ENCODE measurements at places on chromosomes 12 and 14. TPM values are rescaled to one million over a fixed set of nuclear protein-coding genes. Genes with fewer than 3 reads are reported as not detected.

Gene TAS2R19
- 3.7 TPM for total RNA-seq

Gene SLC5A8
- not detected for total RNA-seq

Gene SETD3
- 49.1 TPM for total RNA-seq

Gene RNU4-1
- 2,875 TPM for total RNA-seq

Gene SIX1
- 339 TPM for total RNA-seq

GRCh38 chr12:4214877-4215228, 58.7 kb upstream of the CCND2 start:
- DNase-seq = peak; percentile 46

DNA sequence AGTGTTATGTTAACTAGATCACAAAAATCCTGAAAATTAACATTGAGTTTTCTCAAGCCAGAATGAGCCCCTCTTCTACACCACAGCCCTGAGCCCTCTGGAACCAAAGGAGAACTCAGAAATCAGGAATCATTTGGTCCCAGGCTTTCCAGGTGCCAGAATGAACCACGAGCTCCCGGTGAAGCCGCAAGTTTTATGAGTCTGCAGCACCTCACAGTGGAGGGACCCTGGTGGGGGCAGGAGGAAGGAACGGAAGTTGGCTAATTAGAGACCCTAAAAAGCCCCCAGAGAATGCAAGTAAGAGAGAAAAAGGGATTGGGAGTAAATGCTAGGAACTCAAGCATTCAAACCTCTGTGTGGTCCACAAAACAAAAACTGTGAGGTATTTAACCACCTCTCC, 52.9 kb upstream of the BCL2L14 start:
- DNase-seq = no peak

DNA sequence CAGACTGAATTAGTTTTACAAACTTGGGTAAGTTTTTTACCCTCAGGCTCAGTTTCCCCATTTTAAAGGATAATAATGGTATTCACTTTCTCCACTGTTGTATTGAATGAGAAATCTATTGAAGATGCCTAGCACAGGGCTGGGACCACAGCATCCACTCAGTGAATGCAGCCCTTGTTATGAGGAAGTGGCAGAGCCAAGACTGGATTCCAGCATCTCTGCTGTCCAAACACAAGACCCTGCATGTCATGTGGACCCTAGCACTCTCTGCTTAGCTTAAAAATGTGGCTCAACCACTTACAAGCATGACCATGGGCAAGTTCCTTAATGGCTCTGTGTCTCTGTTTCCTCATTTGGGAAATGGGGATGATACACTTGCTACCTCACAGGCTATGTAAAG, 24.1 kb upstream of the TRIM9 start:
- DNase-seq = no peak

DNA sequence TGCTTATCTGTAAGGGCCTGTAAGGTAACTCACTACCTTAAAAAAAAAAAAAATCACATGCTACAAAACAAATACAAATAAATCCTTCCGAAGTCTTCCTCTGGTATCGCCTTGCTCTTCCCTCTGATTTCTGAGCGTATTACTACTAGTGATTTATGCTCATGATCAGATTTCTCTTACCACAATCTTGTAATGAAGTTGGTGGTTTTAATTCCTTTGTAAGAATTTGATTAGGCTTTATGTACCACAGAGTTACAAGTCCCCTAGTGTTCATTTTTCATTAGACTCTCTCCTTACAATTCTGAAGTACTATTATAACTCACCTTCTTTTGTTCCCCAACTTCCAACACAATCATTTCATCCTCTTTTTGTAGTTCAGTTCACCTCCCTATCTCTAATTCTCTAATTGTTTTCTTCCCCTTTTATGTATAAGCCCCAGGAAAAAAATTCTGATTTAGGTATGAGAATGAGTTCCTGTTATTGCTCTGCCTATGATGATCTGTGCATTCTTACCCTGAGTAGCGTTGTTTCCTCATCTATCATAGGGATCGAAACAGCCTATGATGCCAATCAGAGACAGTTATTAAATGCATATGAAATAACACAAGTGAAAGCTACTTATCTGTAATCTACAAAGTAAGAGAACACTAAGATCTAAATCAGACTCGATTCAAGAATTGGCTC, 81.5 kb downstream of the EPS8 start:
- DNase-seq = no peak

DNA sequence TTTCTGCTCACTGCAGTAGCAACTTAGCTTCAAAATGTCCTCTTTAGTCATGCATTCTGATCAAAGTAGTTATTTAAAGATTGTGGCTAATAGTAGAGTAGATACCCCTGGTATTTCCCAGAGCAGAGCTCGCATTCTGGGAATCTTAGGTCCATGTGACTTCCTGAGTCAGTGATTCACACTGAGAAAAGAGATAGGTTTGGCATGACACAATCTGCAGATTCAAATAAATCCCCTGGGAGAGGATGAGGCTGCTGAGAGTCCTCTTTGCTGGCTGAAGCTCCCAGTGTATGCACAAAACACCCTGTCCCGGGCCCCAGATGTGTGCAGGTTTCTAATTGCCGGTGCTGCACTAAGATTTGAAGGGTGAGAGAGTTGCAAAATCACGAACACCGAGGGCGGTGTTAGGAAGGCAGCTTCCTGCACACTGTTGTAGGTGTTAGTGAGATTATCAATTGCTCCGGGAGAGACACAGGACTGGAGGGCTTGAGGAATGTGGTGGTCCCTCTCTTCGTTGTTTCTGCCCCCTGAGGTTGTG, 233.2 kb downstream of the NRXN3 start:
- no peak for DNase-seq

DNA sequence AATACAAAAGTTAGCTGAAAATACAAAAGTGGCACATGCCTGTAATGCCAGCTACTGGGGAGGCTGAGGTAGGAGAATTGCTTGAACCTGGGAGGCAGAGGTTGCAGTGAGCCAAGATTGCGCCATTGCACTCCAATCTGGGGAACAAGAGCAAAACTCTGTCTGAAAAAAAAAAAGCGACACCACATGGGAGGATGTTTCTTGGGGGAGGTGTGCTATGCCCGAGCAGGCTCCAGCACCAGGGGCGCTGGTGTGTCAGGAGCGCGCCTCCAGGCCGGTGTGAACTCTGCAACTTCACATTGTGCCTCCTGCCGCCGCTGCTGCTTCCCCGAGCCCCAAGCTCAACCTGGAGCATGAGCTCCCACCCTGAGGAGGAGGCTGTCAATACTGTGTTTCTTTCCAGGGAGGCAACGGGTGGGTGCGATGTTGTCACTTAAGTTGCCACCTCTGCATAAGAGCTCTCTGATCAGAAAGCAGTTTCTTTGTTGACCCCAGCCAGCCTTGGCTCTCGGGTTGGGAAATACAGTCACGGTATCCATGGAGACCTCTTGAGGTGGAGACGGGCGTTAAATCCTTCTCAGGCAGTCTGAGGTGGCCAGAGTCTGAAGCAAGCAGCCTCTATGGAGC, 18.9 kb downstream of the DEGS2 start:
- DNase-seq = no peak

GRCh38 chr12:2641761-2642160, 153.0 kb upstream of the FKBP4 start:
- DNase-seq = no peak

DNA sequence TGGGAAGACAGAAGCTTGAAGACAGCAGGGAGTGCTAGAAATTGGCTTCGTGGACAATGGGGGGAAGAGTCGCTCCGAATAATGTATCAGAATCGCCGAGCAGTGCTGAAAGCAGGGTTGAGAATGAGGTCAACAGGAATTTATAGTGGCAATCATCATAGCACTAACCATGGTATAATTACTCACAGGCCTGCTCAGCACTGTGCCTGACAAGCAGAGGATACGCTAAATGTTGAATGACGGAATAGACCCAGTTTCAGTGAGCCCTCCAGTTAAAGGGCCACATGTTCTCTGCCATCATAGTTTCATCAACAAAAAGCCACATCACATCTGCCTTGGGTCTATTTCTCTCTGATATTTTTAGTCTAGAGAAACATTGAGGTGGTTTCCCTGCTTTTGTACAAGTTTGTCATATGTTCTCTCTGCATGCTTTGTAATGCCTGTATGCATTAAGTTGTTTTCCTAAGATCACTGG, 130.3 kb upstream of the EGLN3 start:
- no peak for DNase-seq

DNA sequence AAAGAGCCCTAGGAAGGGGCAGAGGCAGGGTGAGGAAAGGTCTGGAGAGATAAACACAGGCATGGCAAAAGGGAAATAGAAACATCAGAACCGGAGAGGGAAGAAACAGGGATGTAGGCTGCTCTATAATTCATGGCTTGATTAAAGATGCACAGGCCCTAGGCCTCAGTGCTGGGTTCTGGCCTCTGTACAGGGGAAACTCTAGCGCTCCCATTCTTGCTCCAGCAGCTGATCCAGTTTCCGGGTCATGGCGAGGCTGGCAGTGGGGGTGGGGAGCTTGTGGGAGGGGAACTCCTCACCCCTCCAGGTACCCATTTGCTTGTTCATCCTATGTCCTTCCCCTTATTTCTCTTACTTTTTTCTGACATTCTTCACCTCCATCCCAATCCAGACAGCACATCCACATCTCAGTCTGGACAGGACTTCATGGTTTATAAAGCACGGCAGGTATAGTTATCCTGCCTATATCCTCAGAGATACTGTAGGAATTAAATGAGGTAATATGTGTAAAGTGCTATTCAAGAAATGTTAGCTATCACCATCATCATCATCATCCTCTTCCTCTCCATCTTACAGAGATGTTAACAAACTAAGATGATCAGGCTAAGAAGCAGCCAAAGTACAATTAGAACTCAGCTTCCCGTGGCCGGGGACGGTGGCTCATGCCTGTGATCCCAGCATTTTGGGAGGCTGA, 8.0 kb upstream of the GPR84 start:
- DNase-seq = no peak

DNA sequence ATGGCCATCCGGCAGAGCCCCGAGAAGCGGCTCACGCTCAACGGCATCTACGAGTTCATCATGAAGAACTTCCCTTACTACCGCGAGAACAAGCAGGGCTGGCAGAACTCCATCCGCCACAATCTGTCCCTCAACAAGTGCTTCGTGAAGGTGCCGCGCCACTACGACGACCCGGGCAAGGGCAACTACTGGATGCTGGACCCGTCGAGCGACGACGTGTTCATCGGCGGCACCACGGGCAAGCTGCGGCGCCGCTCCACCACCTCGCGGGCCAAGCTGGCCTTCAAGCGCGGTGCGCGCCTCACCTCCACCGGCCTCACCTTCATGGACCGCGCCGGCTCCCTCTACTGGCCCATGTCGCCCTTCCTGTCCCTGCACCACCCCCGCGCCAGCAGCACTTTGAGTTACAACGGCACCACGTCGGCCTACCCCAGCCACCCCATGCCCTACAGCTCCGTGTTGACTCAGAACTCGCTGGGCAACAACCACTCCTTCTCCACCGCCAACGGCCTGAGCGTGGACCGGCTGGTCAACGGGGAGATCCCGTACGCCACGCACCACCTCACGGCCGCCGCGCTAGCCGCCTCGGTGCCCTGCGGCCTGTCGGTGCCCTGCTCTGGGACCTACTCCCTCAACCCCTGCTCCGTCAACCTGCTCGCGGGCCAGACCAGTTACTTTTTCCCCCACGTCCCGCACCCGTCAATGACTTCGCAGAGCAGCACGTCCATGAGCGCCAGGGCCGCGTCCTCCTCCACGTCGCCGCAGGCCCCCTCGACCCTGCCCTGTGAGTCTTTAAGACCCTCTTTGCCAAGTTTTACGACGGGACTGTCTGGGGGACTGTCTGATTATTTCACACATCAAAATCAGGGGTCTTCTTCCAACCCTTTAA, 1.5 kb downstream of the FOXG1 start:
- DNase-seq = no peak

- no peak for DNase-seq
These were observed 17.3 kb upstream of the CCDC196 start for GRCh38 chr14:66468778-66469367.

DNA sequence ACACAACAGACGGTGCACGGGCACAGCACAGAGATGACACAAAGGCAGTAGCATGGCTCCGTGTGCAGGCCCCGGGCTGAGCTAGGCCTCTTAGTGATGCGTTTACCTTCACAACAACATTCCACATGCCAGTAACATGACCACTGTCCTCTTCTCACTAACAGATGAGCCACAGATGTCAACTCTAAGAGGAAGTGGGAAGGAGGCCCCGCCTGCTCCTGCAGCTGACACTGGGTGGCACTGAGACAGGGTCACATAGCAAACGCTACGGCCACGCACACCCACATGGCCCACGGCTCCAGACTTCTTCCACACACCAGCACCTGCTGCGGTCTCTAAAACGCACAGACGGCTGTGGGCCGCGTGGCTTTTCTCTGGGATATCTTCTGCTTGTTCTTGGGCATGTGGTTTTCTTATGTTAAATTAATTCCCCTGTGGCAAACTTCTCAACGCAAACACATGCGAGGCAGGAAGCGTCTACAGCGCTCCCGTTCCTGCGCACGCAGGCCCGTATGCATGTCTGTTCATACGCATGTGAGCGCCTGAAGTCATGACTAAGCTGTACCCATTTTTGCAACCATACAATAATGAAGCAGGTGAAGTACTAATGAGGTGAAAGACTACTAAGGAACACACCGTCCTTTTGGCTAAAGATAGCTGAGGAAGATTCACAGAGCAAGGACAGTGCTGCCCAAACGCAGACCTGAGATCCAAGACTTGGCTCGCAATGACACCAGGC, 26.8 kb downstream of the AMN start:
- no peak for DNase-seq

- DNase-seq = no peak
These were observed 24.6 kb upstream of the BCL7A start for GRCh38 chr12:121996945-121997612.

DNA sequence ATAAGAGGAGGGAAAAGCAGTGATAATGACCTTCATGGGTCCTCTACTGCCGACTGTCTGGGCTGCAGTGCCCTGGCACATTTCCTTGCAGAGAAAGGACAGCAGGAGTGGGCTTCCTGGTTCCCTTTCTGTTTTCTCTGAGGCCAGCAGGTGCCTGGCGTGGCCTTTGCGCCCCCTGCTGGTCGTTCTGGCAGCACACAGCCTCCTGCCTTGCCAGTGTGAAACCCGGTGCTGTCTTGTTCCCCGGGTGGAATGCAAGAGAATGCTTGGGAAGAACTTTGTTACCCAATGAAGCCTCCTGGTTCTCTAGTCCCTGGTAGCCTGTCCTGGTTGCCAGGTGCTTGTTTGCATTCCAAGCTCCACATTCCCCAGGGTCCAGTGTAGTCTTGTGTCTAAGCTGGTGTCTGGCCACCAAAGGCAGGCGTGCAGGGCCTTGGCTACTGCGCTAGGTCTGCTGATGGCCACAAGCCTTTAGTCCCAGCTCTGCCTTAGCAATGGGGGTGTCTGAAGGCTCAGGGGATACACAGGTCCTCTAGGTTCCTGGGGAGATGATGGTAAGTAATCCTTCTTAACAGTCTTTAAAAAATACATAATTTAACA, 1392.4 kb upstream of the TMEM132C start:
- peak; percentile 85 for DNase-seq

DNA sequence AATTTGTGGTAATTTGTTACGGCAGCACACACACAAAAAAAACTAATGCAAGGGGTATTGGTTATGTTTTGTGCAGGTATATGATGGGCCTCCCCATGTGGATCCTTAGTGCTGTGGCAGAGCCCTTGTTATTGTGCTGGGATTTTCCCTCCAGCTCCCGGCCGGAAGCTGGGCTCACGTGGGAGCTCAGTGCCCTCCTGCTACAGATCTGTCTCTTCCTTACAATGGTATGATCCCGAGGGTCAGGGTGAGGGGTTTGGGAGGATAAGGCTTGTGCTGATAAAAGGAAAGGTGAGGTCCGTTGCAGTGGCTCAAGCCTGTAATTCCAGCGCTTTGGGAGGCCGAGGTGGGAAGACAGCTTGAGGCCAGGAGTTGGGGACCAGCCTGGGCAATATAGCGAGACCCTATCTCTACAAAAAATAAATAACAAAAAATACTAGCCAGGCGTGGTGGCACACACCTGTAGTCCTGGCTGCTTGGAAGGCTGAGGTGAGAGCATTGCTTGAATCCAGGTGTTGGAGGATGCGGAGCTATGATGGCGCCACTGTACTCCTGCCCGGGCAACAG, 861 bp upstream of the SLC48A1 start:
- DNase-seq = no peak
